ENCODE measurements at places on chromosomes 3 and 15.

GRCh38 chr3:83039422-83039821, 1278.0 kb upstream of the GBE1 start:
- no peak for DNase-seq

DNA sequence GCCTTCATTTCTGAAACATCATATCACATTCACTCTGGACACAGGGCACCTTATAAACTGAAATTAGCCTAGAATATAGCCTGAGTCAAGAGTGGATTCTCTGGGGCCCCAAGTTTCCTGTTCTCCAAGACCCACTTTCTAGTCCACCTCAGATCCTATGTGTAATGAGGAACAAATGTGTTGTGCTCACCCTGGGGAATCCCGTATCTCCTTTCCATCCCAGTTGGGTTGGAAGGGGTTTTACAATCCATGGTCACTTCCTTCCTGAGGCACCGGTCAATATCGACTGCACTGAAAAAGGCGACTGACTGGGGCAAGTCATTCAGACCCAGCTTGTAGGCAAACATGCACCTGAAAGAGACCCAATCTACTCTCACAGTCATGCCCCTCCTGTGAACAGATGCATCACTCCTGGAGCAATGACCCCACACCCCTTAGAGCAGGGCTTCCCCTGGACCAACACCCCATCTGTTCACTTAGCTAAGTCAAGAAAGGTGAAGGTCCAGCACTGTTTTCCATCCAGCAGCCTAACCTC, 17.4 kb downstream of the POLG start:
- DNase-seq = no peak

- no peak for DNase-seq
These were observed 107.4 kb downstream of the ADAMTS17 start for GRCh38 chr15:100234158-100235029.

- DNase-seq = no peak
These were observed 109.2 kb downstream of the ASB7 start for GRCh38 chr15:100711516-100712021.

DNA sequence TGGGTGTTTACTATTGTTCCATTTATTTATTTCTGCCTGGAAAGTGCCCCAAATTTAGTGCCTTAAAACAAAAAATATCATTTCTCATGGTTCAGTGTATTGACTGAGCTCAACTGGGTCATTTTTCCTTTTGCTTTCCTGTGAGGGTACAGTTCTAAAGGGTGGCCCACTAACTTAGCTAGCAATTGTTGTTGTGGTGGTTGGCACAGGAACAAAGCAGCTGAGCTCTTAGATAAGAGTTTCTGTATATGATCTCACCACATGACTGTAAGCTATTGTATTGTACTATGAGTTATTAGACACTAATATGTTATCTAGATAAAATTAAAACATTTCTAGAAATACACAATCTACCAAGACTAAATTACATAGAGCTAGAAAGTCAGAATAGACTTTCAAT, 1283.7 kb downstream of the OTOL1 start:
- DNase-seq = no peak

DNA sequence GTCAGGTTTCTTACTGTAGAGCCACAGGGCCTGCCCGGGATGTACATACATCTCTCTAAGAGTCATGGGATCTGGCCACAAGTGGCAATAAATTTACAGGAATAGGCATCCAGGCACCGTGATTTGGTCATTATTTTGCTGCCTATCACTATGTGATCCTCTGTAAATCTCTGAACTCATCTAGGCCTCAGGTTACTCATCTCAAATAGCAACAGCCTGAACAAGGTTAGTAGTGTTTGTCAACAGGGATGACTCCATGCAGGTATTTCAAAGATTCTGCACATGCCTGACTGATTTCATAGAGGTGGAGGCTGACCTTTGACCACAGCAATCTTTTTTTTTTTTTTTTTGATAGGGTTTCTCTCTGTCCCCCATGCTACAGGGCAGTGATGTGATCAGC, 88.8 kb upstream of the TBL1XR1 start:
- no peak for DNase-seq

DNA sequence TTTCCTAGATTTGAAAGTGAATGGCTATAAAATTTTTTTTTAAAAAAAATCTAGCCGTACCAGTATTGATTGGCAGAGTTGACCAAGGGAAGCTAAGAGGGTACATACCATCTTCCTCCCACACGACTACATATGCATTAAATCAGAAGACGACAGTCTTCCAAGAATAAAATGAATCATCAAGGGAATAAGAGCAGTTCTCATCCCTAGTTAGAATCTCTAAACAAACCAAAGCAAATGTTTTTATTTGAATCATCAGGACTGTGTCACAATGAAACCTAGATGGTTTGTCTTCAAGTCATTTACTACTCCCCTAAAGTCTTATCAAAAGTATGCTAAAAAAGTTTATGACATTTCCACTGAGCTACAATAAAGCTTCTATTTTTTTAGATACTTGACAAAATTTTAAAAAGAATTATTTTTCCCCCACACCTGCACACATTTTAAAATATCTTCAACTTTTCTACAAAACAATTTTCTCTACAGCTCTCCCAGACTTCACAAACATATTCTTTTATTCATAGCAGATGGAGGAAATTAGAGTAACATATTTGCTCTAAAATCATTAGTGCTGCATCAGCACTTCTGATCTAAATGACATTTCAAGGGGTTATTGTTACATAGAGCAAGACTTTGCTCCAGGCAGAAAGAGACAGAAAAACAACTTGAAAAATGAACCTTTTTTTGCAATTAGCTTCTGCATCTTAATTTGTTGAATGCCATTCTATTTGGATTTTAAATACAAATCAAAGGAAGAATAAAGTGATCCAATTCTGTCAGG, 547.1 kb downstream of the FHIT start:
- DNase-seq = no peak

DNA sequence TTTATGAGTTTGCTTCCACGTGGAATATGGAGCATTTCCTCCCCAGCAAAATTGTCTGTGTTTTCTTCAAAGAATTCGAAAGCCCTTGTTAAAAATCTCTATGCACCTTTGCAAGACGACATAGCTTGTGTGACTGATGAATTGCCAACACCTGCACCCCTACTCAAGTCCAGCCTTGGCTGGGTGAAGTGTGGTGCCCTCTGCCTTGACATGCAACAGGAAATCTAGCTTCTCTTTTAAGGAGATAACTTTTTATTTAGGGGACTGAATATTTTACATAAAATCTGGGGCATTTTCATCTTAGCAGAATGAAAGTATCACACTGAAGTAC, 647 bp downstream of the HMG20A start:
- DNase-seq = no peak

- no peak for DNase-seq
These were observed 215.6 kb upstream of the CD96 start for GRCh38 chr3:111326144-111326995.

GRCh38 chr3:123800362-123800682, 83.8 kb downstream of the MYLK start:
- no peak for DNase-seq

DNA sequence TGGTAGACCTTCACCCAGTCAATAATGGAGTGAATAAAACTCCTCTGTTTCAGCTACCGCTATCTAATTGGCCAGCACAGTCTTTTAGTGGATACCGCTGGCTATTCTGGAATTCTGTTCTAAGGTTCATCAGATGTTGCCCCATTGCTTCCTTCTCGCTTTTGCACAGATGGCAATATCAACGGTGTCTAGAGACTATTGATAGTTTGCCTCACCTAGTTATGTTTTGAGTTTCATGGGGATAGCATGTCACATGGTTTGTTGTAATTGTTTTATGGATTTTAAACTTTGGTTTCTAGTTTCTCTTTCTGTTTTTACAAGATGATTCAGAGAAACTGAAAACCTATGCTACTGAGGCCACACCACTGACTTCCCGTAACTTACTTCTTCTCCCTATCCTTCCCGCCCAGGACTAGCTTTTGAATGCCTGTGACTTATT, 2.0 kb downstream of the XRN1 start:
- DNase-seq = no peak

GRCh38 chr3:150775001-150775599, 12.1 kb upstream of the SIAH2 start:
- no peak for DNase-seq

DNA sequence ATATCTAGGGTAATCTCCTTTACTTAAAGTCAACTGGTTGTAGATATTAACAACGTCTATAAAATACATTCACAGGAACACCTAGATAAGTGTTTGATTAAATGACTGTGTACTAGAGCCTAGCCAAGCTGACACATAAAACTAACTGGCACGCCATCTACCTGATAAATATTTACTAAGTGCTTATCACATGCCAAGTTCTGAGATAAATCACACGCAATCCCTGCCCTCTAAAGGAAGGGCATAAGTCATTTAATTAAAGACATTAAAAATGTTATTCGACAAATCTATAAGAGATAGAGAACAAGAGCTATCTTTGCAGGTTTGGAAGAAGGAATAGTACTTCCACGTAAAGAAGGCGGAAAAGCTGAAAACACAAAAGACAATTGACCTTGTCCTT, 11.1 kb upstream of the MB21D2 start:
- no peak for DNase-seq

DNA sequence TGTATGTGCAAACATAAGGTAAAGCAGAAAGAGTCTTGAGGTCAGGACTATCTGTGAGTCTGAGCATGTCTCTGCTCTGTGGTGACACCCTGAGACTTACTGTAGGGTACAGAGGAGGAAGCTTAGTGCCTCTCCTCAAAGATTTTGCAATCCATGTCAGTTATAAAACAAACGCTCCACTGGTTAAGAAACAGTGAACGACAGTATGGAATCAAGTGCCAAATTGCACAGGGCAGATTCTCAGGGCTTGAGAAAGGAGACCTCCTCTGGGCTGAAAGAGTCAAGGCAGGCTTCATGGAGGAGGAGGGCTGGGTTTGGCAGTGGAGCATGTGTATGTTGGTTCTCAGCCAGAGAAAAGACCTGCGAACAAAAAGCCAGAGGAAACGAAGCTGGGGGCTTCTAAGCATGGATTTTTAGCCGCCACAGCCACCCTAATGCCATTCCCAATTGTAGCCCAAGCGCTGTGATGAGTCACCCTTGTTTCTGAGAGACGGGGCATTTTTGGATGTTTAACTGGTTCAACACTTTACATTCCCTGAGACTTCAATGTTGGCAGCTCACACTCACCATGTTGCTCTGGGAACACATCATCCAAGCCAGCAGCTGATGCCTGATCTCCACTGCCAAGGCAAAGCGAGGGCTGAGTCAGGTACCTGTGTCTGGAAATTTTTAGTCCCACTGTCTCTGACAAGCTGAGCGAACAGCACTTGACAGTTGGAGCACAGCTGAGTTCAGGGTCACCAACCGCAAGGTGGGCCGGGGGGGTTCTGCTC, 3.4 kb upstream of the DGKG start:
- no peak for DNase-seq

DNA sequence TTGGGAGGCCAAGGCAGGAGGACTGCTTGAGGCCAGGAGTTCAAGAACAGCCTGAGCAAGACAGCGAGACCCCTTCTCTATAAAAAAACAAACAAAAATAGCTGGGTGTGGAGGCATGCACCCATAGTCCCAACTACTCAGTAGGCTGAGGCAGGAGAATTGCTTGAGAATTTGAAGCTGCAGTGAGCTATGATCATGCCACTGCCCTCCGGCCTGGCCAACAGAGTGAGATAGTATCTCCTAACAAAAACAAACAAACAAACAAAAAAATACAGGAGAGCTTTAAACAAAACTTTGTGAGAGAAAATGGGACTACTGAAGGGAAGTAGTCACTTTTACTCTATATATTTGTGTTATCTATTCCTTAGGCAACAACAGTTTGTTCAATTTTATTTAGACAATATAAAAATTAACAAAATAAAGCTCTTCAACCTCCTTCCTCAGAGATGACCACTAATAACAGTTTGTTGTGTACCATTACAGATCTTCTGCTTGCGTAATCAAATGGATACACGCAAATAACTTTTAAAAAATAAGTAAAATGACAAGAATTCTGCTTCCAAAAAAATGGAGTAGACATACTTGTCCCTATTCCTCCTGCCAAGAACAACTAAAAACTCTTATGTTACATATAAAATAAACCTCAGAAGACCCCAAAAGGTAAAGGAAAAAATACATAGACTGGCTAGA, 17.4 kb downstream of the PHC3 start:
- no peak for DNase-seq

DNA sequence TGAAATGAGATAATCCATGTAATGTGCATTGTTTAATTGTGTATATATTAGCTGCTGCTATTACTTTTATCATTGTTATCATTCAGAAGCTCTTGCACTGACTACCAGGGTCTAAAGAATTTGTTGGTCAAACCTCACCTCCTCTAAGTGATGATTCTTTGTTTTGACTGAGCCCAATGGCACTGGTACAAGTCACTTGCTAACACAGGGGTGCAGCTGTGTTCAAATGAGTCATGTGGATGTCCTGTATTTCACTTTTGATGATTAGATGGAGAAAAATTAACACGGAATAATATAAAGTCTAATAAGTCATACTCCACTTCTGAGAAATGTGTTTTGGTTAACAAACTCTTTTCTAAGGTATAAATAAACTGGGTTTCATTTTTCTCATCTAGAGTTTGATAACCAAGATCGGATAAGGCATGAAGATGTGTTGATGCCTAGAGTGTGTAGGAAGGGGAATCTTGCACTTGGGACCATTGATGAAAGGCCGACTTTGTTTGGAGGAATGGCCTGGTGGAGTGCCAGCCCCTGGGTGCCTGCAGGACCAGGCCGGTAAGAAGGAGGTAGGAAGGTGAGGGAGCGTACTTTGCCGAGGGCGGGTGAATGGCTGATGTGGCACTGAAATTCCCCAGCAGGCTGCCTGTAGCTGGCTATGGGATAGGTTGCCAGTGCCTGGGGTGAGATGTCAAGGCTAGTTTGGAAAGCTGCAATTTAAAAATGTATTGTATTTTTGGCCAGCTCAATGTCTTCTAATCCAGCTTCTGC, 244.7 kb upstream of the ZPLD1 start:
- DNase-seq = no peak

GRCh38 chr3:143266927-143267326, 147.4 kb downstream of the CHST2 start:
- DNase-seq = no peak

DNA sequence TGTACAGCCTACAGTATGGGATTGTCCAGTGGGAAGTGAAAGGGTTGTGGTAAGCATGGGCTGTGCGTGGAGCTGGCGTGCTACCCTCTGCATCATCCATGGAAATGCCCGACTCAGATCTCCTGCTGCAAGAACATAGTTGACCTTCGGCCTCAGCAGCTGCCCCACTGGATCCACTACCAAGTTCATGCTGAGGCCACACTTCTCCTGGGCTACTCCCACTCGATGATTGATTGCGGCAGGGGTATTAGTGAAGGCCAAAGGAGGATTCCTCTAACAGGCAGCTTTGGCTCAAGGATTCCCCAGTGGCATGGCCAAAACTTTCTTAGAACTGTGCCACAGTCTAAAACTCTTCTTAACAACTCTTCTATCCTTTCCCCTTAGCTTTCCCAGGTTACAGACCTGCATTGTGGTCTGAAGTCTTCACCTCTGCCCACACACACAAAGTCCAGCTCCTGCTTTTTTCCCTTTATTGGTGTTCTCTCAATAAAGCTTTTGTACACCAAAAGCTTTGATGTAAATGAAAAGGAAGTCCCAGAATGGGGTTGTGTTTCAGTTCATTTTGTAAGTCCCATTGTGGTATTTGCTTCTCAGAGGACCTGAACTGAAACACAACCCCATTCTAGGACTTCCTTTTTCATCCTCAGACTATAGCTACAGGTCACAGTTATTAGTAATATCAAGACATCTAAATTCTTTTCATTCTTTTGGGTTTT, 4.9 kb upstream of the TBC1D5 start:
- DNase-seq = no peak

GRCh38 chr15:74257623-74258022, 21.5 kb downstream of the CCDC33 start:
- DNase-seq = no peak

- no peak for DNase-seq
These were observed 188.8 kb upstream of the ARL6 start for GRCh38 chr3:97575742-97576141.

GRCh38 chr3:86814918-86815655, 175.9 kb downstream of the VGLL3 start:
- DNase-seq = no peak

All from DMS79 (cell line).